ENCODE measurements at places on chromosomes 3 and 15.

- no peak for DNase-seq
Measured at GRCh38 chr3:134799393-134799792, 4.3 kb downstream of the EPHB1 start.

DNA sequence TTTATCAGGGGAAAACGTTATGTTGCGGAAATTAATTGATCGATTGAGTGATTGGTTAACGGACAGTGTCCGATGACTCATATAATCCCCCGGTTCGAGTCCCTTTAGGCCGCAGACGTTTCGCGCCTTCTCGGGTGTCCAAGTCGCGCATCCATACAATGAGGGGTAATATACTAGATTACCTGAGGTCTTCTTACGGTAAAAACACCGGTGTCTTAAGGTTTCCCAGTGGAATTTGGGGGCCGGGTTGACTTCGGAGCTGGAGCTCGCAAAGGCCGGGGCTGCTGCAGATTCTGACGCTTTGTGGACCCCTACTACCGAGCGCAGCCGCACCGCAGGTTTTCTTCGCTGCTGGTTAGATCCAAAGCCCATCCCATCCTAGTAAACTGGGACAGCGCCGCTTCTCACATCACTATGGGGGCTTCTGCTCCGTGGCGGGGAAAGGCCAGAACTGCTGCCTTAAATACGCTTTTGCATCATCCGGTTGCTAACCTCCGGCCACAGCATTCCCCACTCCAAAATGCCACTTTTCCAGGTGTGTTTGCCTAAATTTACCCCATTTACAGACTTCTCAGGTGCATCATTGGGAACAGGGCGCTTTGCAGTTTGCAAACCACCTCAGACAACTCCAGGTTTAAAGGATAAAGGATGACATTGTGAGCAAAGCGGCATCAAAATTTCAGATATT is 858 bp upstream of the SACM1L start:
- peak; percentile 15 for DNase-seq

GRCh38 chr15:69786136-69786701 is 311.5 kb downstream of the TLE3 start:
- DNase-seq, result no peak

DNA sequence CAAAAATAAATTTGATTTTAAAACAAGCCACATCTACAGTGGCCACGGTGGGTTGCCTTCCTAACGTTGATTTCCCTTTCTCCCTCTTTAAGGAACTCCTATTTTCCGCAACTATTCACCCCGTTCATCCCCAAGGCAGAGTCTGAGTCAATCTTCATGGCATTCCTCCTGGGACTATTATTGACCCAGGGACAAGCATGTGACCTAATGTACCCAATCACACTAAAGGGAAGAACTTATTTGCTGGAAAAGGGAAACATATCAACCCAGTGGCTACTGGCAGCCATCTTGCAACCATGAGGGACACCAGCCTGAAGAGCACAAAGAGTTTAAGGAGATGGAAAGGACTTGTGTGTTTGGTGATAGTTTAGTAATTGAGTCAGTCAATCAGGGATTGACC is 55.4 kb upstream of the ARHGEF3 start:
- no peak for DNase-seq

DNA sequence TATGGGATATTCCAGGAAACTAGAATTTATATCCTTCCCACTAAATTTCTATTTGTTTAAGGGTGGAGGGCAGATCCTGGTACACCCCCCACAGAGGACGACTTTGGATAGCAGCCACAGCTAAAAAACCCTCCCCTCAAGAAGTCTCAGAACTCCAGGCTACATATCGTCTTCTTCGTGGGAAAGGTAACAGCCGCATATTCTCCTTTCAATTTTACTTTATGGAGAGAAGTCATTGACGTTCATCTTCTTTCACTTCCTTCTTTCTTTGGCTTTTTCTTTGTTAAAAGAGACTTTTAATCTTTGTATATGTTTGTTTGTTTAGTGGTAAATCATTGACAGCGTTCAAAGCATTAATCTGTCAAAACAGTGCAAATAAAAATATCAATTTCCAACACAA is 36.3 kb downstream of the TRIP4 start:
- no peak for DNase-seq

DNA sequence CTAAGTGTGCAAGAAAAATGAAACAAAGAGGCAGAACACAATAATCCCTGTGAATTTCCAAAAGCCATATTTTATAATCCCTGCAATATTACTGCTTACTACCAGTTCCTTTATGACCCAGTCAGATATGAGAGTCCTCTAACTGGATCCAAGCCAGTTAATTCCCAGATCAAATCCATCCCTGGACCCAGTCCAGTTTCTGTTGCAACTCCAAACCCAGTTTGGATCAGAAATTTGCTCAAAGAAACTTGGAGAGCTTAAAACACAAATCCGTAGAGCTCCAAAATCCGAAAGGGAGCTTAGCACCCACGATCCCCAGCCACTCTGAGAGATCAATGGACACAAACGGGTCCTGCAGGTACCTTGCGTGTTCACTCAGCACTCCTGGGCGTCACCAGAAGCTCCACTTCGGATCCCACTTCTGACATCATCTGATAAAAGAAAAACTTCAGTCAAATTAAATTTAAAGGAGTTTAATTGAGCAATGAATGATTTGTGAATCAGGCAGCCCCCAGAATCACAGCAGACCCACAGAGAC is 32.6 kb upstream of the THUMPD3 start:
- DNase-seq, result no peak

- DNase-seq, result no peak
Measured at GRCh38 chr3:172580680-172581401, 57.6 kb upstream of the TNFSF10 start.

DNA sequence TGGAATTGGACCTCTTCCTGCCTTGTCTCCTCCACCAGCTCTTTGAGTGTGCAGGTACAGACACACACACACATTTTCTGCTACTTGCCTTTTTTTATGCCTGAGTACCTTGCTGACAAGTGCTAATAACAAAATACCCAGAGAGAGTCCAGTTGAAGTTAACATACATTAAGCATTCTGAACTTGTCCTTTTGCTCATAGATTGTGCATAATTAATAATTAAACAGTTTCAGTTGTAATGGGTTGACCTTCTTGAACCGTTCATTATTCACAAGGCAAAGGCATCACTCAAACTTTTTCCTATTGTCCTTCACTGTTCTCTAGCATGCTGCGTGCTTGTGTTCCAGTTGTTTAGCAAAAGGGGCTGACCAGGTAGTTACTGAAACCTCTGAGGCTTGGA is 59.6 kb upstream of the SKOR1 start:
- no peak for DNase-seq

DNA sequence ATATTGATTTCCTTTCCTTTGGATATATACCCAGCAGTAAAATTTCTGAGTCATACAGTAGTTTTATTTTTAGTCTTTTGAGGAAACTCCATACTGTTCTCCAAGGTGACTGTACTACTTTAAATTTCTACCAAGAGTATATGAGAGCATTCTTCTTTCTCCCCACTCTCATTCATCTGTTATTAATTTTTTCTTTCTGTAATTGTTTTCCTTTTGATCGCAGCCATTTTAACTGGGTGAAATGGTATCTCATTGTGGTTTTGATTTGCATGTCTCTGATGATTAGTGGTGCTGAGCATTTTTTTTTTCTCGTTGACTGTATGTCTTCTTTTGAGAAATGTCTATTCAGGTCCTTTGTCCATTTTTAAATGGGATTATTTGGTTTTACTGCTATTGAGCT is 18.3 kb upstream of the VGLL3 start:
- no peak for DNase-seq

DNA sequence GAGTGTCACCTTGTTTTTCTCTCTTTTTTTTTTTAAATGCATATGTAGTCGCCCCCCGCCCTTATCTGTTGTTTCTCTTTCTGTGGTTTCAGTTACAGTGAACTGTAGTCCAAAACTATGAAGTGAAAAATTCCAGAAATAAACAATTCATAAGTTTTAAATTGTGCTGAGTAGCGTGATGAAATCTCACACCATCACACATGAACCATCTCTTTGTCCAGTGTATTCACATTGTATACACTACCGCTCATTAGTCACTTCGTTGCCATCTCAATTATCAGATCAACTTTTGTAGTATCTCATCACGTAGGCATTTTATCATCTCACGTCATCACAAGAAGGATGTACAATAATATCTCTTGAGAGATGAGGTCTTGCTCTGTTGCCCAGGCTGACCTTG is 62.5 kb upstream of the MLF1 start:
- no peak for DNase-seq

DNA sequence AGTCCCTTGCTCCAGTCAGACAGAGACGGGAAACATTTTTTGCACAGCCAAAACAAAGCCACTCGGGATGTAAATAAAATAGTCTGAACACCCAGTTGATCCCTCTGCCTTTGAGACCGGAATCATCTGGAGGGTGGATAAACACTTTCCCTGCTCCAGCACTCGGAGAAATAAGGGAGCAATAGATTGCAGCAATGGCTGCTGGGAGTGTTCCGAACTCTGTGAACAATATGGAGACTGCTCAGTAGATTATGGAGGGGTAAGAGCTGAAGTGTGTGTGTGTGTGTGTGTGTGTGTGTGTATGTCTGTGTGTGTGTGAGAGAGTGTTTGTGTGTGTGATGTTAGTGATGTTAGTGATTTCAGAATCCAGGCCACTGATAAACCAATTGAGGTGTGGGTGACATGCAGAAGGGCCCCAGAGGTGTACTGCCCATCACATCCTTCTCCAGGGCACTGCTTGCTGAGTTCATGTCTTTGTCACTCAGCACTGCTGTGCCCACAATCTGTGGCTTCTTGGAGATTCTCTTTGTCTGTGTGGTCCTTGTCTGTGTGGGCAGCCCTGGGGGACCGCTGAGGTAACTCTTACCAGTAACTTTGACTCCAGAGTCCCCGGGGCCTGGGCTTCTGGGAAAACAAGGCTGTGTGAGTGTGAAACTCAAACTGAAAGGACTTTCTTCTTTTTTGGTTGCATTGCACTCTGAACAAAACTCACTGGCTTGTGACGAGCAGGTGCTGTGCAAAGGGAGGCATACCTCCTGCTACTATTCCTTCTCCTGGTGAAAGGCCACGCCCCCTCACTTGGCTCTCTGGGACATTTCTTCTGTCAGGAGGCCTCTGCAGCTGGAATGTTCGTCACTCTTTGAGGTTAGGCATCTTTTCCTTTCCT is 23.0 kb downstream of the CRYGS start:
- DNase-seq, result no peak

GRCh38 chr3:56297281-56297840 is 170.9 kb downstream of the ERC2 start:
- no peak for DNase-seq

GRCh38 chr3:50542177-50543034 is 25.1 kb downstream of the C3orf18 start:
- DNase-seq, result peak; percentile 56

DNA sequence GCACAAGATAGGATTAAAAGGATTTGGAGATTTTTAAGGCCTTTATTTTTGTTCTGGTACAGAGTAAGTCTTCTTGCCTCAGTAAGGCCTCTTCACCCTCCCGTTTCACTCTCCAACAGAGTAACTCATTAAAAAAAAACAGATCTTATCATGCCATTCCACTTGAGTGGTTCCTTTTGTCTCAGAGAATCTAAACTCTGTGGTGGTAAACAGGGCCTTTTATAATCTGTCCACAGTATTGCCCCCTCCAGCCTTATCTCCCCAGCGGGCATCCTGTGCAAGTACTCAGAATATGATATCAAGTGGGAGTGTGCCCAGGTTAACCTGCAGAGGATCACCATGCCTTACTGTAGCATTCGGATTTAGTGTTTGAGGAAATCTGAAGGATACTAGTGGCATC is 20.3 kb upstream of the ATOSA start:
- DNase-seq, result no peak

- DNase-seq, result no peak
Measured at GRCh38 chr15:64315216-64315615, 40.8 kb downstream of the CSNK1G1 start.

DNA sequence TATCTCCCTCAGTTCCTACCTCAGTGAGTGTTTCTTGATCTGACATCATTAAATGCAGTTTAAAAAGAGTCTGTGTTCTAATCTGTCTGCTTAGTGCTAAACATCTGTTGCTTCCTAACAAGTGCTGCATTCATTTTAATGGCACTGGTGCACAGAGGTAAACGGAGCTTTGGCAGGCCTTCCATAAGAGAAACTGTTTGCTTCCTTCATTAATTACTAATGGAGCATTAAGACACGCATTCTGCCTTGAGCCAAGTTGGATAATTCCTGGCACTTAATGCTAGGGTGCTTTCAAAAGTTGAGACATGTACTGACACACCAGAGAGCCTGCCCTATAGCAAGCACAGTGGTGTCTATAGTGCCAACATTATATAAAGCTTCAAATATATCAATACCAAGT is 34.7 kb downstream of the SCG5 start:
- no peak for DNase-seq

GRCh38 chr3:61560517-61561373 is 626 bp upstream of the PTPRG start:
- DNase-seq, result no peak

- DNase-seq, result no peak
Measured at GRCh38 chr15:35289024-35289617, 204.0 kb upstream of the NANOGP8 start.

GRCh38 chr15:101022876-101023275 is 103.7 kb downstream of the LRRK1 start:
- no peak for DNase-seq

GRCh38 chr3:94716326-94717018 is 653.6 kb downstream of the NSUN3 start:
- DNase-seq, result no peak

DNA sequence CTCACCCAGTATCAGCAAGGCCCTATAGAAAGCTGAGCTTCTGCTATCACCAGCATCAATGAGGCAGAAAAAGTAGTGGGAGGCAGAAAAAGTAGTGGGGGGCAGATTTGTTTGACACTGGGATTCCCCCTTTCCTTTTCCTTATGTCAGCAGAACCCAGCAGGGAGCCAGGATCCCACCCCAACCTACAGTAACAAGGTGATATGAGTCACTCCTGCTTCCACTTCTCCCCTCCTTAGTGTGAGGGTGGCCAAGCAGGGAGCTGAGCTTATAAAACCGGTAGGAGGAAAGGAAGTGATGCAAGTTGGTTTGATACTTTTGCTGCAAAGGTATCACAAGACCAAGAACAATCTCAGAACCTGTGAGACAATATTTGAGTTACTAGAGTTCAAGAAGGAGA is 128.7 kb downstream of the SCAPER start:
- no peak for DNase-seq

- DNase-seq, result peak; percentile 40
Measured at GRCh38 chr15:74790080-74790916, 8.4 kb downstream of the CSK start.

DNA sequence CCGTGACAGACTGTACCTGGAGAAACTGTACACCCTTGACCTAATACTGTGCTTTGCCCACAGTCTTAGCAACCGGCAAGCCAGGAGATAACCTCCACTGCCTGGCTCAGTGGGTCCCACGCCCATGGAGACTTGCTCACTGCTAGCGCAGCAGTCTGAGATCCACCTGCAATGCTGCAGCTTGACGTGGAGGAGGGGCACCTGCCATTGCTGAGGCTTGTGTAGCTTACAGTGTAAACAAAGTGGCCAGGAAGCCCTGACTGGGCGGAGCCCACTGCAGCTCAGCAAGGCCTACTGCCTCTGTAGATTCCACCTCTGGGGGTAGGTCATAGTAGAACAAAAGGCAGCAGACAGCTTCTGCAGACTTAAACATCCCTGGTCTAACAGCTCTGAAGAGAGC is 189.3 kb downstream of the EDEM1 start:
- DNase-seq, result no peak

Measured in activated gamma-delta T cell treated with Interleukin-2 at 50 U/mL for 16 hours (primary cell).